ENCODE measurements at places on chromosomes 16 and 17. TPM values are rescaled to one million over a fixed set of nuclear protein-coding genes. Genes with fewer than 3 reads are reported as not detected.

DNA sequence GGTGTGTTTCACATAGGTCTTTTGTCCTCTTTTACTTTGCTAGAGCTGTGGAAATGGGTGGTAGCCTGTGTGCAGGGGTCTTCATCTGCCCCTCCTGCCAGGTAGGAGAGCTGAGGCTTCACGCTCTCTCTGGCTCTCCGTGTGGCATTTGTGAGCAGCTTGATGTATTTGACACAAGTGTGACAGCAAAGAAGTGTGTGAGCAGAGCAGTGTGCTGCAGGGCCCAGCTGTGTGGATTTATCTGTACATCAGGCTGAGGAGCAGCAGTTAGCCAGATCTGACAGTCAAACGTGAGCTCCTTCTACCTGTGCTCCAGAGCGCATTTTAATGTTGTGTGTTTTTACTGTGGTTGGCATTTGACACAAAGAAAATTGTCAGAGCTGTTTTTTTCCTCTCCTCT, 101.8 kb downstream of the FTO start:
- no peak for DNase-seq
- H3K27ac ChIP-seq, result no peak overlapping the region
- no peaks in the 10 kb centered on the region for H3K27me3 ChIP-seq

DNA sequence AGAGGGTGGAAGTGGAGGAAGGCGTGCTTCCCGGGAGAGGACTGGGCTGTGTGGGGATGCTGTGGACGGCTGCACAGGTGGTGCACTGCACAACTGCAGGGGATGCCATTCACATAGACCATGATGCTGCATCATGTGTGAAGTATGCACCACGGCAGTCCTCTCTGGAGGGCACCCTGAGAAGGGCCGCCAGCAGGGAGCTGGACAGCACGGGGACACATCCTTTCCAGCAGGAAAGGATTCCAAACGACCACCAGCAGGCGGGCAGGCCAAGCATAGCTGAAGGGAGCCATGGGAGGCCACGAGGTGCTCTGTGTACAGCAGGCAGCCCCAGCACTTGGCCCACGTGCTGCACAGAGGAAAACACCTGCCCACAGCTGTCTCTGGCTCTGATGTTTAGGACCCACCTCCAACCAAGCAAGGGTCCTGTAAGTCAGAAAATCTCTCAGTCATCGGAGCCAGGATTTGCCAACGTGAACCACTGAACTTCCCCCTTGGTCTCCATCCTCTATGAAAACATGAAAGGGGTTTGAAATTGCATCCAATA, 10.1 kb downstream of the ACTG1 start:
- H3K27me3 ChIP-seq, result no peaks in the 10 kb centered on the region
- no peaks in the 10 kb centered on the region for H3K36me3 ChIP-seq
- H3K4me1 ChIP-seq, result no peaks in the 10 kb centered on the region
- DNase-seq, result no peak

DNA sequence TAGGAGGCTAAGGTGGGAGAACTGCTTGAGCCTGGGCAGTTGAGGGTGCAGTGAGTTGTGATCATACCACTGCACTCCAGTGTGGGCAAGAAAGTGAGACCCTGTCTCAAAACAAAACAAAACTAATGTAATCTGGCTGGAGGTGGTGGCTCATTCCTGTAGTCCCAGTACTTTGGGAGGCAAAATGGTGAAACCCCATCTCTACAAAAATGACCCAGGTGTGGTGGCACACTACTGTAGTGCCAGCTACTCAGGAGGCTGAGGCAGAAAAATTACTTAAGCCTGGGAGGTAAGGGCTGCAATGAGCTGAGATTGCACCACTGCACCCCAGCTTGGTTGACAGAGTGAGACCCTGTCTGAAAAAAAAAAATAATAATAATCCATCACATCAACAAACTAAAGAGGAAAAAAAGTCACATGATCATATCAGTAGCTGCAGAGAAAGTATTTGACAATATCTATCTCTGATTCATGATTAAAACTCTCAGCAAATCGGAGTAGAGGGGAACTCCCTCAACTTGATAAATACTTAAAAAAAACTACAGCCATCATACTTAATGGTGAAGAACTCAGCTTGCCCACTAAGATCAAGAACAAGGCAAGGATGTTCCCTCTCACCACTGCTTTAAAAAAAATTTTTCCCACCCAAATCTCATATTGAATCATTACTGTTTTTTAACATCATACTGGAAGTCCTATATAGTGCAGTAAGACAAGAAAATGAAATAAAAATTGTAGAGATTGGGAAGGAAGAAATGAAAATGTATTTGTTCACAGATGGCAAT, 31.0 kb downstream of the DHRS7B start:
- no peak overlapping the region for H3K27ac ChIP-seq
- H3K4me1 ChIP-seq, result peaks cover 19% of the 10 kb centered on the region
- DNase-seq, result no peak
- H3K27me3 ChIP-seq, result no peaks in the 10 kb centered on the region

The SSTR5 gene
- total RNA-seq, result not detected

The HBM gene
- not detected for total RNA-seq

The PLXDC1 gene
- total RNA-seq, result 12.9 TPM

- no peaks in the 10 kb centered on the region for H3K27me3 ChIP-seq
- H3K36me3 ChIP-seq, result no peaks in the 10 kb centered on the region
- H3K4me1 ChIP-seq, result peaks cover 76% of the 10 kb centered on the region
- peak overlapping the region; percentile 65 for H3K27ac ChIP-seq
Measured at GRCh38 chr17:17766077-17766743, 70.6 kb downstream of the SREBF1 start.

DNA sequence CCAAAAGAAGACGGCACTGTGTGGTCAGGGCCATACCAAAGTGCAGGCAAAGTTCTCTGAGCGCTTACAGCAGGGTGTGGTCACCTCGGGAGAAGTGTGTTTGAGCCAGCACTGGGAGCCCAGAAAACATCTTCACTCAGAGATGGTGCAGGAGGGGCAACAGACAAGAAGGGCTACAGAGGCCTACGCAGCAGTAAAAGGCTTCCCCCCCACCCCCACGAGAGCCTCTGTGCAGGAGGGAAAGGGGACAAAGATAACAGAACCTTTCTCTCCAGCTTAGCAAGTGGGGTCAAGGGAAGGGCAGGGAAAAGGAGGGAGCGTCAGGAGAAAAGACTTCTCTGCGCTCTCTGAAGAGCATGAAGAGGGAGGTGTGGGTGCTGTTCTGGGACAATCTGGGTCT, 2.8 kb downstream of the VAT1 start:
- H3K27ac ChIP-seq, result peak overlapping the region; percentile 89
- H3K4me3 ChIP-seq, result peak overlapping the region; percentile 96
- DNase-seq, result no peak
- H3K4me1 ChIP-seq, result peaks cover 74% of the 10 kb centered on the region
- H3K36me3 ChIP-seq, result peaks cover 39% of the 10 kb centered on the region
- H3K27me3 ChIP-seq, result no peaks in the 10 kb centered on the region

The TBC1D3K gene
- not detected for total RNA-seq

The ZP2 gene
- not detected for total RNA-seq

The TBC1D3H gene
- not detected for total RNA-seq

GRCh38 chr17:40170325-40170724, 6.9 kb upstream of the RAPGEFL1 start:
- no peaks in the 10 kb centered on the region for H3K27me3 ChIP-seq
- H3K4me1 ChIP-seq, result peaks cover 18% of the 10 kb centered on the region
- no peak for DNase-seq
- no peak overlapping the region for H3K27ac ChIP-seq
- peaks cover 52% of the 10 kb centered on the region for H3K36me3 ChIP-seq
- H3K4me3 ChIP-seq, result no peak overlapping the region

- peaks cover 36% of the 10 kb centered on the region for H3K36me3 ChIP-seq
- DNase-seq, result no peak
- H3K27me3 ChIP-seq, result no peaks in the 10 kb centered on the region
Measured at GRCh38 chr17:1004769-1005295, 7.9 kb downstream of the TIMM22 start.

GRCh38 chr16:77767211-77767610, 21.2 kb upstream of the VAT1L start:
- peaks cover 9% of the 10 kb centered on the region for H3K4me1 ChIP-seq
- no peak for DNase-seq
- no peaks in the 10 kb centered on the region for H3K36me3 ChIP-seq
- no peak overlapping the region for H3K27ac ChIP-seq
- no peak overlapping the region for H3K4me3 ChIP-seq

GRCh38 chr17:20774472-20775135, 195.1 kb downstream of the CDRT15L2 start:
- DNase-seq, result no peak
- no peak overlapping the region for H3K4me3 ChIP-seq
- peaks cover 7% of the 10 kb centered on the region for H3K27me3 ChIP-seq
- no peaks in the 10 kb centered on the region for H3K4me1 ChIP-seq
- H3K27ac ChIP-seq, result no peak overlapping the region
- no peaks in the 10 kb centered on the region for H3K36me3 ChIP-seq

- H3K4me3 ChIP-seq, result no peak overlapping the region
- no peak overlapping the region for H3K27ac ChIP-seq
- H3K4me1 ChIP-seq, result no peaks in the 10 kb centered on the region
- DNase-seq, result no peak
- no peaks in the 10 kb centered on the region for H3K36me3 ChIP-seq
Measured at GRCh38 chr16:144797-145252, 6.4 kb upstream of the NPRL3 start.

- no peaks in the 10 kb centered on the region for H3K27me3 ChIP-seq
- DNase-seq, result no peak
- H3K27ac ChIP-seq, result peak overlapping the region; percentile 60
- peaks cover 56% of the 10 kb centered on the region for H3K36me3 ChIP-seq
- H3K4me1 ChIP-seq, result peaks cover 5% of the 10 kb centered on the region
Measured at GRCh38 chr17:62572488-62572887, 55.0 kb upstream of the MRC2 start.

The WSCD1 gene
- 6.8 TPM for total RNA-seq

GRCh38 chr16:57301126-57301817, 16.8 kb upstream of the PLLP start:
- peak overlapping the region; percentile 15 for H3K4me3 ChIP-seq
- H3K27ac ChIP-seq, result peak overlapping the region; percentile 94
- H3K4me1 ChIP-seq, result peaks cover 48% of the 10 kb centered on the region

The FUS gene
- total RNA-seq, result 38.2 TPM

The PRPSAP2 gene
- 20.7 TPM for total RNA-seq

- no peaks in the 10 kb centered on the region for H3K36me3 ChIP-seq
- DNase-seq, result no peak
- H3K27ac ChIP-seq, result no peak overlapping the region
- H3K4me3 ChIP-seq, result no peak overlapping the region
- peaks cover 32% of the 10 kb centered on the region for H3K27me3 ChIP-seq
Measured at GRCh38 chr16:57889111-57889510, 81.8 kb downstream of the CNGB1 start.

- no peaks in the 10 kb centered on the region for H3K4me1 ChIP-seq
- H3K4me3 ChIP-seq, result no peak overlapping the region
- H3K36me3 ChIP-seq, result no peaks in the 10 kb centered on the region
- H3K27ac ChIP-seq, result no peak overlapping the region
Measured at GRCh38 chr17:11094331-11094730, 146.7 kb upstream of the SHISA6 start.

DNA sequence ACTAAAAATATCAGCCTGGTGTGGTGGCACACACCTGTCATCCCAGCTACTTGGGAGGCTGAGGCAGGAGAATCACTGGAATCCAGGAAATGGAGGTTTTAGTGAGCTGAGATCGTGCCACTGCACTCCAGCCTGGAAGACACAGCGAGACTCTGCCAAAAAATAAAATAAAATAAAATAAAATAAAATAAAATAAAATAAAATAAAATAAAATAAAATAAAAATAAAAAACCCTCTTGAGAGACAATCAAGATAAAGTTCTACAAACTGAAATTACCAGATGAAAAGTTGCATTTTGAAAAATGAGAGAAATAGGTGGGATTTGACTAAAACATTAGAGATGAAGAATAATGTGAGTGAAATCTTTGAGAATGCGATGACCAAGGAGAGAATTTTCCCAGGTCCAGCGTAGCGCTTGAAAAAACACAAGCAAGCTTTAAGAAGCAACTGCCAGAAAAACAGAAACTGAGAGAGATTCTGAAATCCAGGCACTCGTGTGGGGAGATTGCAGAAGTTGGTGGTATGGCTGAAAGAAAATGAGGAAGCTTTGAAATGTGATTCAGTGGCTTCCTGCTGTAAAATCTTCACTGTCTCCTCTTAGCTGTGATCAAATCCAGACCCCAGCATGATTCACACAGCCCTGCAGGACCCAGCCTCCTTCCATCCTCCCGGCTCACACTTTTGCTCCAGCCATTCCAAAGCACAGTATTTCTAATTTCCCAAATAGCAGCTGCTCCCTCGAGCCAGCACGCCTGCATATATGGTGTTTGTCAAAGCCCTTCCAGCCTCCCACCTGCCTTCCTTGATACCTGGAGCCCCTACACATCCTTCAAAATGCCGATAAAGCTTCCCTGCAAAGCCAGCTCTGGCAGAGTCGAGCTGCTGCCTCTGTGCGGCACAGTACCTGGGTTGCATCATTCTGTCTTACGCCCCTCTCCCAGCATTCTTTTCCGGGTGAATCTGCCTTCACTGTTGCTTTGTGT, 8.2 kb upstream of the CD300E start:
- no peak for DNase-seq
- H3K4me3 ChIP-seq, result no peak overlapping the region
- H3K36me3 ChIP-seq, result no peaks in the 10 kb centered on the region
- peaks cover 52% of the 10 kb centered on the region for H3K27me3 ChIP-seq

DNA sequence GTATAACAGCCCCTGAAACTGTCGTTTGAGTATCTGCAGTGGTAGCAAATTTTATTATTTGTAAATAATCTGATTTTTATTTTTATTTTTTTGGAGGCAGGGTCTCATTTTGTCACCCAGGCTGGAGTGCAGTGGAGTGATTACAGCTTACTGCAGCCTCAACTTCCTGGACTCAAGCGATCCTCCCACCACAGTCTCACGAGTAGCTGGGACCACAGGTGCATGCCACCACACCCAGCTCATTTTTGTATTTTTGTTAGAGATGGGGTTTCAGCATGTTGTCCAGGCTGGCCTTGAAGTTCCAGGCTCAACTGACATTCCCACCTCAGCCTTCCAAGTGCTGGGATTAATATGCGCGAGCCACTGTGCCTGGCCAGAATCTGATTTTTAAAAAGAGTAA, 2.8 kb downstream of the NDEL1 start:
- H3K4me1 ChIP-seq, result peaks cover 47% of the 10 kb centered on the region
- H3K27me3 ChIP-seq, result no peaks in the 10 kb centered on the region
- no peaks in the 10 kb centered on the region for H3K36me3 ChIP-seq
- no peak overlapping the region for H3K4me3 ChIP-seq
- DNase-seq, result no peak

DNA sequence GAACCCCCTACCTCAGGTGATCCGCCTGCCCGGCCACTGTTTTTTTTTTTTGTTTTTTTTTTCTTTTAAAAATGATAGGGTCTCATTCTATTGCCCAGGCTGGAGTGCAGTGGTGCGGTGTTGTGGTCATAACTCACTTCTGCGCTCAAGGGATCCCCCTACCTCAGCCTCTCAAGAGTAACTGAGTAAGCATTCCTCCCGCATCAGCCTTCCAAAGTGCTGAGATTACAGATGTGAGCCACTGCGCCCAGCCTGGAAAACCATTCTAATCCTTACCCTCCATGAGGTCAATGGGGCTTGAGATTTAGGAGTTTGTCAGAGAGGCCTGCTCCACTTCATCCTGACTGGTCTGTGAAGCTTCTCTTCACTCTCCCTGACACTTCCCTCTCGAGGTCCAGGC, 12.5 kb downstream of the ERAL1 start:
- no peaks in the 10 kb centered on the region for H3K27me3 ChIP-seq
- H3K4me1 ChIP-seq, result no peaks in the 10 kb centered on the region
- H3K27ac ChIP-seq, result no peak overlapping the region
- no peak for DNase-seq
- no peak overlapping the region for H3K4me3 ChIP-seq

The CCL7 gene
- 0.83 TPM for total RNA-seq

All from esophagus muscularis mucosa (tissue), 4 donors.